ENCODE measurements at places on chromosomes 1 and 21.

- DNase-seq: peak; percentile 55
Observed at GRCh38 chr1:198669023-198669698, 30.3 kb downstream of the PTPRC start.

DNA sequence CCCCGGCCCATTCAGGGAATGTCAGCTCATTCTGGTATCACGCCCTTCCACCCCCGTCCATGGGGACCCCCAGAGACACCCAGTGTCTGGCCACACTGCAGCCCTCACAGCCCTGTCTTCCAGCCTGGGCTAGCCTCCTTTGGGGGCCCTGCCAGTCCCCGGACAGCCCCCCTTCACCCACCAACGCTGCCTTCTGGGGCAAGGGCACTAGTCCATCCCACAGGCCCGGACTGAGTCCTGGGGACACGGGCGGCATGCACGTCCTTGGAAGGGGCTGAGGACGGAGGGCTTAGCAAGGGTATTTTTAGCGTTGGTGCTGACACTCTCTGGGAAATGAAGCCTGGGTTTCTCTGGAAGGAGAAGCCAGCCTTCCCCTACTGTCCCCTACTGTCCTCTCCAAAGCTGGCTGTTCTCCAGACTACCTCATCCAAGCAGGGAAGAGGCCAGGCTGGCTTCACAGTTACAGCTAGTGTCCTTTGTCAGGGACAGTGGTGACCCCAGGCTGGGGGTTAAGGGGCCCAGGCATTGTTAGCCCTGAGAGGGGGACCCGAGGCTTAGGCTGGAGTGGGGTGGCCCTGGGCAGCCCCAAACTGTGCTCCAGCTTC is 39.5 kb downstream of the COQ8A start:
- no peak for DNase-seq

DNA sequence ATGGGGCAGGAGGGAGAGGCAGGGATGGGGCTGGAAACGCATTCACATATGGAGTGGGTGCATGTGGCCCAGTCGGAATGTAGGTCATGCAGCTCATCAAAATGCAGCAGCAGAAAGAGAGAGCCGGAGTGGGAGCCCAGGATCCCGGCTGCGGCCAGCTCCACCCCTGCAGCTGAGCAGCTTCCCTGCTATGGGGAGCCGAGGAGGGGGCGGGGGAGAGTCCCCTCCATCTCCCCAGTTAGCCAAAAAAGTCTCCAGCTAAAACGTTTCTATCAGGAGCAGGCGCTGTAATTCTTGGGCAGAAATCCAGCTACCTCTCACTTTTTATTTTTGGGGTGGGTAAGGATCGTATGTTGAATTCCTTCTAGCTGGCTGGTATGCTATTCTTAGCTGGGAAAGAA is 39.7 kb downstream of the MRPL37 start:
- DNase-seq: no peak

GRCh38 chr1:151553659-151554058 is 13.6 kb downstream of the TUFT1 start:
- DNase-seq: no peak

GRCh38 chr1:163697137-163697536 is 375.4 kb downstream of the NUF2 start:
- DNase-seq: no peak

- DNase-seq: no peak
Observed at GRCh38 chr1:53450225-53450624, 9.0 kb upstream of the DMRTB1 start.

DNA sequence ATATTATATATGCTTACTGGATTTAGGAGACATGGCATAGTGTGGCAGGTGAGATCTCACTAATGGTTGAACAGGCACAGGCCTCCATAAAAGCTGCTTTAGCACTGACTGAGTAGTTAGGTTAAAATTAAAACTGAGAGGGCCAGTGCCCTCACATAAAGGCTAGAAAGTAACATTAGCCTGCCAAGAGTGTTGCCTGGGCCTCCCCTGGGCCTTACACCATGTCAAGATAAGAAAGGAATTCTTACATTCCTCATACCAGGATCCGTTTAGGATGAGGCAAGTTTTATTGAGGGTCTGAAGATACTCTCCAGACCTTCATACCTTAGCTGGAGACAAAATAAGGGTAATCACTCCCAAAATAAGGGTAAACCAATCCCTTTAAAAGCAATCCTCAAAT is 1011.8 kb downstream of the PLA2G4A start:
- DNase-seq: no peak

DNA sequence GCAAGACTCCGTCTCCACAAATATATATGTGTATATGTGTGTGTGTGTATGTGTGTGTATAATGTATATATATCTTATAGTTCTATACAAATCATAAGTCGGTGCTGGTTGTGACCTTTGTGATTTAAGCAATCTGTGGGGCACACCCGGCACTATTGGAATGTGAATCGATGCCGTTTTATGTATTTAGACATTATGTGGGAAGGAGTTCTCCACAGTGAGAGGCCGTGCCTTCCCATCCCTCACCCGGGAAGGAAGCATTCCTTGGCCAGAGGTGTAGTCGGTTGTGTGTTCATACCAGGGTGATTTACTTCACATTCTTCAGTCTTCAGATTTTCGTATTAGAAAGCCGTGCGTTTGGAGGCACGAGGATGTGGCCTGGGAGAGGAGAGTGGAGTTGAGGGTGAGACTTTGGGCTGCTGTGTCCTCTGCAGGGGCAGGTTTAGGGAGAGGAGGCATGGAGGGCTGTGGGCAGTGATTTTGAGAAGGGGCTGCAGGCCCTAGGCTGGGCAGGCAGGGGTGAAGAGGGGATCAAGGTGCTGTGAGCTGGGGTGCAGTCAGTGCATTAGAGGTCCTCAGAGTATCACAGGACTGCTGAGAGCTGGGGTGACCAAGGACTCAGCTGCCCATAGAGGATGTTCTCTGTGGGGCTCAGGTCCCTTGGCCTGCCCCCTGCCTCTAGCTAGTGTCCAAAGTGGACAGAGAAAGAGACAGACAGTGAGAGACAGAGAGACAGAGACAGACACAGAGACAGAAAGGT is 57.7 kb downstream of the TRIM11 start:
- no peak for DNase-seq

DNA sequence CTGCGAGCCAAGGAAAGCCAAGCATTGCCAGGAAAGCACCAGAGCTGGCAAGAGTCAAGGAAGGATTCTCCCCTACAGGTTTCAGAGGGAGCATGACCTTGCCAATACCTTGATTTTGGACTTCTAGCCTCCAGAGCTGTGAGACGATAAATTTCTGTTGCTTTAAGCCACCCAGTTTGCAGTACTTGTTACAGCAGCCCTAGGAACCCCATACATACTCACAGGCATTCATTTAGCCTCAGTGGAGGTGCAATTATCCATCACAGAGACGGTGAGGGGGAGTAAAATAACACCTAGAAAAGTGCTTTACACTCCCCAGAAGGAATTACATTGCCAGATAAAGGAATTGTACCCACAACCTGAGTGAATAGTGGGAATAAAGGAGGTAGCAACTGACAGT is 167.4 kb upstream of the NFIA start:
- DNase-seq: no peak

GRCh38 chr1:16984717-16985116 is 4.3 kb upstream of the MFAP2 start:
- no peak for DNase-seq

GRCh38 chr21:27423038-27423437 is 456.1 kb upstream of the ADAMTS5 start:
- DNase-seq: no peak

DNA sequence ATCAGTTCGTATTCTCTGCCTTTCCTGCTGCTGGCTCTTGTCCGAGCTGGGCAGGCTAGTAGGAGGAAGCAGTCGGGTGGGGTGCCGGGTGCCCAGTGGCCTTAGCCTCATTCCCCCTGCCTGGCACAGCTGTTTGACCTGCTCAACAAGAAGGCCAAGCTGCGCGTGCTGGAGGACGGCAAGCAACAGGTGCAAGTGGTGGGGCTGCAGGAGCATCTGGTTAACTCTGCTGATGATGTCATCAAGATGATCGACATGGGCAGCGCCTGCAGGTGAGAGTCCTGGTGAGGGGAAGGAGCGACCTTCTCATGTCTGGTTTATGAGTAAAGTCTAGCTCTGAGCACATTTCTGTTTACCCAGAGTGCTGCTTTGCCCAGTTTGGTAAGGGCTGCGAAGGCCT is 16.3 kb upstream of the RPS8 start:
- DNase-seq: no peak

DNA sequence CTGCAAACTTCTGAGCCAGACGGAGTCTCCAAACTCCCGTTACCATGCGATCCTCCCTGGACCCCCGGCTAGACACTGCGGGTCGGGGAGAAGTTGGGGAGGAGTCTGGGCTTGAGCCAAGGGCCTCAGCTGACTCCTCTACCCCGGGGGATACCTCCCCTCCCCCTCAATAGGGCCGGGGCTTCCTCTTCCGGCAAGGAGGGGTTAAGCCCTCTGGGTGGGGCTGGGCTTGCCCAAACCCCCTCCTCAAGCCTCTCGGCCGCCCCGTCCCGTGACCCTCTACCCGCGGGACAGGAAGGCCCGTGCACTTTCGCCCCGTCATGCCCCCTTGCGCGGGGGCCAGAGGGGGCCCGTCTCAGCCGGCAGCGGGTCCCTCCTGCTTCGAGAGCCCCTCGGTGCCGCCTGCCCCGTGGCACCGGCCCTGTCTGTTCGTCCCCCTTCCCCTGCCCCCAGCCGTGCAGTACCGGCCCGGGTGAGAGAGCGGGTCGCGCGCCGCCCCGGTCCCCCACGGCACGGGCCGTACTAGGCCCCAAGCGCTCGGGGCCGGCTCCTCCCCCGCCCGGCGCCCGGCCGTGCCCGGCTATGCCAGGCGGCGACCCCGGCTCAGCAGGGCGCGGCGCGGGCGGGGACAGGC is 652 bp downstream of the ARL8A start:
- no peak for DNase-seq

- peak; percentile 44 for DNase-seq
Observed at GRCh38 chr1:92749024-92749634, 35.8 kb downstream of the EVI5 start.

GRCh38 chr1:33435096-33435820 is 4.4 kb upstream of the PHC2 start:
- peak; percentile 81 for DNase-seq

DNA sequence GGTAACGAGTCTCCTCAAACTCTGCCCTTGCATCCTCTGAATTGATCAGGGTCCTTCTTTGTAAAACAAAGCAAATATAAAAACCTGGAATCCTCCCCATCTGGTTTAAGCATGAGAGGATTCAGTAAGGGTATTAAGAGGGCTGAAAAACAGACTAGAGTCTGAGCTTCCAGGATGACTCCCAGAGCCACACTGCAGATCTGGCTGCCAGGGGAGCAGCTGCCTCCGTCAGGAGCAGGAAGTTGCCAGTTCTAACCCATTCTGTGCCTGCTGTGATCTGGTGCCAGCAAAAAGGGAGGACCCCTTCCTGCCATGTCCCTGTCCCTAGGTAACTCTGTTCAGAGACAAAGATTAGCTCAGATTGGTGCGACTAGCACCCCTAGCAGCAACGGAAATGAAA is 27.5 kb downstream of the SERTAD4 start:
- no peak for DNase-seq

GRCh38 chr21:28714777-28715464 is 277.8 kb downstream of the LTN1 start:
- no peak for DNase-seq

DNA sequence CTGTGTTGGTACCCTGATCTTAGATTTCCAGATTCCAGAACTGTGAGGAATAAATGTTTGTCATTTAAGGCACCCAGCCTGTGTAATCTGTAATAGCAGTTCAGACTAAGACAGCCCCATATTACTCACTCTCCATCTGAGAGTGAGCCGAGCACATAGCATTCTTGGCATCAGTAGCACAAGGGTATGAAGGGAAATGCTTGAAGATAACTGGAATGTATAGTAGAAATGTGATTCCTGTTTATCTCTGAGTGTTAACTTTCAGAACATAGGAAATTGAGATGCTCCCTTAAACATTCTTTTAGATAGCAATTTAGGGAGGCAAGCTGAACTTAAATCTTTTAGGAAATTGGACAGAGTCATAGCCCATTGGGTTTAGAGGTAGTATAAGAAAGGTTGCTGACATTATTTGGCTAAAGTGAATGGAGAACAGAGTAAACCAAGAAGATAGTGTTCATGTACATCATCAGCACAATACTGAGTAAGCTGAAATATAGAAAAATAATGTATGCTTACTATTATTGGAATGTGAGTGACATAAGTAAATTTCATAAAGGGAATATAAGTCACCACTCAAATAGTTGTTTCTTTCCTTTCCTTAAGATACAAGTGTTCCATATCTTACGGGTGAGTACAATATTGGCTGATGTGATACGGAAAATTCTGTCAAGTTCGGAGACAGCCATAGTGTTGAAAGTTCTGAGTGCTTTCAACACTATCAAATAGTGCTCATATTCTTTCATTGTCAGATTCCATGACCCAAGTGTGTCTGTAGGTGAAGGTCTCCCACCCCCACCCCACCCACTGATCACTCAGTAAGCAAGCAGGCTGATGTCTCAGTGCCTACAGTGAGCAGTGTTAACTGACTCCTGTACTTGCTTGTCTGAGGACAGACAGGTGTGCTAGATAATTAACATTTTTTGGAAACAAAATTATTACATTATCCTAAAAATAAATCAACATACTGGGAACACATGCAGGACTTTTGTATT is 73.7 kb downstream of the LRRC8D start:
- DNase-seq: no peak

- DNase-seq: no peak
Observed at GRCh38 chr21:29481641-29482040, 182.9 kb downstream of the BACH1 start.

- DNase-seq: no peak
Observed at GRCh38 chr1:33698361-33699035, 165.4 kb upstream of the HMGB4 start.

DNA sequence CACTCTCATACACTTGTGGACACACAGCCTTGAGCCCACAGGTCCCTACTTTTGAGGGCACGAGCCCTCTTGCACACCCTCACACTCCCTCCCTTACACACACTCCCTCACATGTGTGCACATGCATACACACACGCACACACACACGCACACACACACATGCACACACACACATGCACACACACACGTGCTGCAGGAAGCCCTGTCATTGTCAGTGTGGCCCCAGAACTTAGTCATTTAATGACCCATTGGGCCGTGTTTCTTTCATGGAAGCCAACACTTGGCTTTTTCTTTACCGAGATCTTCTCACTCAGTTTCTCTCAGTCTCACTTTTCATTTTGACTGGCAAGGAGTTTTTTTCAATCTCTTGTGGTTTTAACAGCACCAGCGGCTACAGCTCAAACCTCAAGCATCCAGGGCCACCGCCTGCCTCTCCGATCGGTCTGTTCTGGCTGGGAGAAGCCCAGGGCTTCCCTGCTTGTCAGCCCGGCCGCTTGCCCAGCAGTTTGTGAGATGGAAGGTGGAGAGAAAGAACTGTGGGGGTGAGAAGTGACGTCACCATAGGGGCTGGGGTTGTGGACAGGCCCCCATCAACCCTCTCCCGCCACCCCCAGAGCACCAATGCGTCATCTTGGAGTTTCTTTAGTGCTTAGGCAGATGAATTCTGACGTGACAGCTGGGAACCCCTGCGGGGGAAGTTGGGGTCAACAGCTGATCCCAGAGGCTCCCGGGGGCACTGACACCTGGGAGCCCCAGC is 15.8 kb upstream of the TNFRSF8 start:
- no peak for DNase-seq

- DNase-seq: no peak
Observed at GRCh38 chr1:233575450-233575849, 38.5 kb upstream of the KCNK1 start.

- no peak for DNase-seq
Observed at GRCh38 chr1:116356673-116357072, 16.4 kb upstream of the ATP1A1 start.

GRCh38 chr1:36178471-36179219 is 22.7 kb downstream of the MAP7D1 start:
- DNase-seq: no peak
